Activated CD4-positive, alpha-beta memory T cell treated with anti-CD3 and anti-CD28 coated beads, Interleukin-2, amount 10 ng/mL, durations not matched to agents 7 days and 5 days (primary cell): ENCODE measurements at places on chromosomes 7 and 10.

GRCh38 chr10:1233031-1233430 is 176.8 kb downstream of the WDR37 start:
- peaks cover 3% of the 10 kb centered on the region for H3K36me3 ChIP-seq
- no peak overlapping the region for H3K27ac ChIP-seq
- DNase-seq, result no peak
- no peaks in the 10 kb centered on the region for H3K4me1 ChIP-seq
- no peaks in the 10 kb centered on the region for H3K27me3 ChIP-seq

DNA sequence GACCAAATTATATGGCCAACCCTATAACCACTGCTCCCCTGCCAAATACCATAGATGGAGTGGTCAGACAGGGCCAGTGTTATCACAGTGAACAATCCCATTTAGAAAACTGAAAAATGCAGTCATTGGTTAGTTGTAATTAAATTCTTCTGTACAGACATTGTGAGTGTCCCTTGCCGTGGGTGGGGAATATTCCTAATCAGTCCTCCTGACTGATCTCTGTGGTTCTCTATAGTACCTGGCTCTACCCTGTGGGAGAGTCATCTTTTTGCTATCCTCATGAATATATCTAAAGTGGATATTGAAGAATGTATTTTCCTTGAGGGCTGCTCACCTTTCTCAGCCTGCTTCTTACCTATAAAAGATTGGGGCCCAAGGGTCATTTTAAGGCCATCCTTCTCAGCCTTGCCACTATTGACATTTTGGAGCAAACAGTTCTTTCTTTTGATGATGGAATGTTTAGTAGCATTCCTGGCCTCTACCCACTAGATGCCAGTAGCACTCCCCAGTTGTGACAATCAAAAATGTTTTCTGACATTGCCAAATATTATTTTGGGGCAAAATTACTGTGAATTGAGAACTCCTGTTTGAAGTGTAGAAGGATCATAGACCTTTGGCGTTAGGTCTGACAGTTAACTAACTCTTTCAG is 110.2 kb downstream of the MAPK8 start:
- H3K27me3 ChIP-seq, result no peaks in the 10 kb centered on the region
- no peak for DNase-seq
- H3K27ac ChIP-seq, result peak overlapping the region; percentile 6
- H3K4me3 ChIP-seq, result no peak overlapping the region
- peaks cover 2% of the 10 kb centered on the region for H3K4me1 ChIP-seq

- no peaks in the 10 kb centered on the region for H3K36me3 ChIP-seq
- DNase-seq, result no peak
- H3K27ac ChIP-seq, result no peak overlapping the region
- no peak overlapping the region for H3K4me3 ChIP-seq
- peaks cover 64% of the 10 kb centered on the region for H3K27me3 ChIP-seq
Measured at GRCh38 chr10:13893926-13894325, 307.2 kb downstream of the PRPF18 start.

DNA sequence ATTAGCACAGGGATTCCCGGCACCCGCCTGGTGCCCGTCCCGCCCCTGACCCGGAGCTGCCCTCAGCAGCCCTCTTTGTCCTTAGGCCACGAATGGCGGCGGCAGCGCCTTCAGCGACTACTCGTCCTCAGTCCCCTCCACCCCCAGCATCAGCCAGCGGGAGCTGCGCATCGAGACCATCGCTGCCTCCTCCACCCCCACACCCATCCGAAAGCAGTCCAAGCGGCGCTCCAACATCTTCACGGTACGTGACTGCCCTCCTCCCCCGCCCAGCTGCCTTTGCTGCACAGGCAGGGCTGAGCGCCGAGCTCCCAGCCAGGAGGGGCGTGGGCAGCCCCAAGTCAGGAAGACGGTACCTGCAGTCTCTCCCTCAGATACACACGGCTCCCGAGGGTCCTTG is 33.6 kb downstream of the AGAP3 start:
- no peak overlapping the region for H3K27ac ChIP-seq
- H3K4me3 ChIP-seq, result no peak overlapping the region
- no peak for DNase-seq
- peaks cover 19% of the 10 kb centered on the region for H3K4me1 ChIP-seq

GRCh38 chr10:52617346-52617745 is 155.2 kb downstream of the MBL2 start:
- no peak for DNase-seq
- no peaks in the 10 kb centered on the region for H3K27me3 ChIP-seq
- H3K4me3 ChIP-seq, result no peak overlapping the region
- H3K36me3 ChIP-seq, result no peaks in the 10 kb centered on the region
- H3K27ac ChIP-seq, result no peak overlapping the region
- no peaks in the 10 kb centered on the region for H3K4me1 ChIP-seq

- no peak overlapping the region for H3K4me3 ChIP-seq
- H3K27me3 ChIP-seq, result peaks cover 6% of the 10 kb centered on the region
- DNase-seq, result no peak
- H3K4me1 ChIP-seq, result no peaks in the 10 kb centered on the region
- H3K27ac ChIP-seq, result no peak overlapping the region
Measured at GRCh38 chr7:483656-484355, 35.8 kb downstream of the PDGFA start.

- no peak overlapping the region for H3K4me3 ChIP-seq
- no peak overlapping the region for H3K27ac ChIP-seq
- no peak for DNase-seq
- no peaks in the 10 kb centered on the region for H3K4me1 ChIP-seq
- H3K27me3 ChIP-seq, result no peaks in the 10 kb centered on the region
Measured at GRCh38 chr7:4124556-4125477, 557.3 kb upstream of the FOXK1 start.

- no peaks in the 10 kb centered on the region for H3K4me1 ChIP-seq
- DNase-seq, result no peak
- H3K27ac ChIP-seq, result no peak overlapping the region
- H3K27me3 ChIP-seq, result no peaks in the 10 kb centered on the region
- H3K36me3 ChIP-seq, result no peaks in the 10 kb centered on the region
- H3K4me3 ChIP-seq, result no peak overlapping the region
Measured at GRCh38 chr7:14598978-14599377, 303.6 kb downstream of the DGKB start.

DNA sequence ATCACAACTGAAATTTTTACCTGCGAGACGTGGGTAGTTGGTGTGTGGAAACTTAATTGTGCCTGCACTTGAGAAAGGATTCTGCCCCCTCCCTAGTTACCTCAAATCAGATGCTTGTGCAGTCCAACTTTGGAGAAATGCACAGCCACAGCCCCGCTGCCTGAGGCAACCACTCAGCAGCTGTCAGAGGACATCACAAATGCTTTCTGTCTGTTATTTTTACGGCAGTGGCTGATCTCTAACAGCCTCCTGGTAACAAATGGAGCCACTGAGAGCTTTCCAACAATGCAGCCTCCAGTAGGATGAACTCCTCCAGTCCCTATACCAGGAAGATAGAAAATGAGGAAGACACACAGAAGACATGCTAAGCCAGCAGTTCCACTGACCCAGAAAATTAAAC is 712.2 kb upstream of the GHITM start:
- no peaks in the 10 kb centered on the region for H3K27me3 ChIP-seq
- no peak overlapping the region for H3K27ac ChIP-seq
- no peaks in the 10 kb centered on the region for H3K36me3 ChIP-seq
- DNase-seq, result no peak
